ENCODE measurements at places on chromosomes 7 and 10. TPM values are rescaled to one million over a fixed set of nuclear protein-coding genes. Genes with fewer than 3 reads are reported as not detected.

The CFAP70 gene
- 0.27 TPM for total RNA-seq

The PLOD3 gene
- total RNA-seq = 99.5 TPM

The VSTM4 gene
- 0.27 TPM for total RNA-seq

The KAT6B gene
- 9.7 TPM for total RNA-seq

The HOXA3 gene
- total RNA-seq = 0.75 TPM

The SCIN gene
- 0.09 TPM for total RNA-seq

The VWDE gene
- total RNA-seq = 0.19 TPM

The KIAA1549 gene
- total RNA-seq = 2.3 TPM

The GPR26 gene
- not detected for total RNA-seq

The RBAK gene
- 5.8 TPM for total RNA-seq

The ELN gene
- total RNA-seq = 0.09 TPM

The ADAMTS14 gene
- not detected for total RNA-seq

The TSPAN15 gene
- 48.3 TPM for total RNA-seq

The CYP3A4 gene
- total RNA-seq = not detected

The OPALIN gene
- not detected for total RNA-seq

The CRHR2 gene
- total RNA-seq = not detected

The INPP5F gene
- total RNA-seq = 18.8 TPM

The CDHR1 gene
- total RNA-seq = not detected

The DDIT4 gene
- total RNA-seq = 853 TPM

The TAS2R4 gene
- total RNA-seq = 0.90 TPM

The CALML3 gene
- not detected for total RNA-seq

The GATA3 gene
- 0.09 TPM for total RNA-seq

The FGF8 gene
- not detected for total RNA-seq

The NCF1 gene
- not detected for total RNA-seq

The AGAP5 gene
- 1.6 TPM for total RNA-seq

The KLF14 gene
- total RNA-seq = not detected

The ZC3HAV1L gene
- 8.9 TPM for total RNA-seq

The WDFY4 gene
- total RNA-seq = 6.3 TPM

The SYT15 gene
- 0.56 TPM for total RNA-seq

The CYP2E1 gene
- not detected for total RNA-seq

The TET1 gene
- 0.56 TPM for total RNA-seq

The KCTD7 gene
- 4.1 TPM for total RNA-seq

The PRSS37 gene
- total RNA-seq = not detected

The CREB5 gene
- 1.7 TPM for total RNA-seq

The PIK3AP1 gene
- under 0.01 TPM for total RNA-seq

The LEP gene
- total RNA-seq = under 0.01 TPM

The FEZF1 gene
- not detected for total RNA-seq

The ZNF679 gene
- total RNA-seq = not detected

The CALHM3 gene
- not detected for total RNA-seq

The ADAM22 gene
- total RNA-seq = 0.38 TPM

The SEMA4G gene
- 0.94 TPM for total RNA-seq

The RSU1 gene
- total RNA-seq = 44.2 TPM

The KCP gene
- not detected for total RNA-seq

Measured in endothelial cell of coronary artery (primary cell).